ENCODE measurements at places on chromosomes 1 and 21.
A peak's percentile ranks its signal among the peaks of the same experiment; 100 is the strongest.

- no peak for DNase-seq
These were observed 77.8 kb upstream of the PRMT6 start for GRCh38 chr1:106978477-106979322.

DNA sequence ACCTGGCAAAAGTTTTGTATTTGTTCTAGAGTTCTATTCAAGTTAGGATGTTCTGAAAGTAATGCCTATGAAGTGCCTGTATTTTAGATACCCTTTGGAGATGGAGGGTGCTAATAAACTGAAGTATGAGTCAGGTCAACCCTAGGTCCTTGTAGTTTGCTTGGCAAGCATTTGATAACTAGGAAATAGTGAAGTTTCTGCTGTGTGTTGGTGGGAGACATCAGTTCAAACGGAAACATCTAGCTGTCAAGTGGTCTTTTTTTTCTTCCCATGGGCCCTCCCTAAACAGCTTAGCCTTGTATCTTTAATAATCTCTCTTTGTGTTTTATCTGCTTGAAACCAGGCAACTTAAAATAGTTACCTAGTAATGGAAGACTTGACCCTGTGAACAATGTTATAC, 4.5 kb downstream of the MRPS6 start:
- no peak for DNase-seq

GRCh38 chr21:43016728-43017127, 42.4 kb downstream of the PKNOX1 start:
- no peak for DNase-seq

DNA sequence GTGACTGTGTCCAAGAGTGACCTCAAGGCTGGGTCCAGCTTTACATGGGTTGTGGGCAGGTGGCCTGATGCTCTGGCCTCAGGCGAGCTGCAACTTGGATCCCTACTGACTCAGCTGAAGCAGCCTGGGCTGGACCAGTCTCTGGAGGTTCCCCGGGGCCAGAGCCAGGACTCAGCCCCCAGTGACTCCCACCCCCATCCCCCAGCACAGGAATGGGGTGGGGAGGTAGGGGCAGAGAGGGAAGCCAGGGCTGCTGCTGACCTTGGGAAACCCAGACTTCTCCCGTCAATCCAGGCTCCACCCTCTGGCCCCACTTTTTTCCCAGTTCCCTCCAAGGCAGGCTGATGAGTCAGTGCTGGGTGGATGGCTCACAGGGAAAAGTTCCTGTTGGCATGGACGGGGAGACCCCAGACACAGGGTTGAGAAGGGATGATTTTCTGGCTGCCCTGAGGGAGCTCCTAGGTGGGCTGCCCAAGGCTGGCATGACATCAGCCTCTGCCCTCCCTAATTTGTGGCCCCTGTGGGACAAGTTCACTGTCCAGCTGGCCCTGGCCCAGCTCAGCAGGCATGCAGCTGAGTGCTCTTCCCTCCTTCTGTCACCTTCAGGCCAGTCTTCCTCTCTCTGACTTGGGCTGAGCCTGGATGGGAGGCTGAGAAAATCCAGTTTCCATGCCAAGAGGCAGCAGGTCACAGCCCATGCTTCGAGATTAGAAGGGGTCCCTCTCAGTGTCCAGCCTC, 2.2 kb downstream of the ZC3H12A start:
- peak; percentile 82 for DNase-seq

GRCh38 chr1:54751426-54751825, 12.9 kb downstream of the PARS2 start:
- no peak for DNase-seq

DNA sequence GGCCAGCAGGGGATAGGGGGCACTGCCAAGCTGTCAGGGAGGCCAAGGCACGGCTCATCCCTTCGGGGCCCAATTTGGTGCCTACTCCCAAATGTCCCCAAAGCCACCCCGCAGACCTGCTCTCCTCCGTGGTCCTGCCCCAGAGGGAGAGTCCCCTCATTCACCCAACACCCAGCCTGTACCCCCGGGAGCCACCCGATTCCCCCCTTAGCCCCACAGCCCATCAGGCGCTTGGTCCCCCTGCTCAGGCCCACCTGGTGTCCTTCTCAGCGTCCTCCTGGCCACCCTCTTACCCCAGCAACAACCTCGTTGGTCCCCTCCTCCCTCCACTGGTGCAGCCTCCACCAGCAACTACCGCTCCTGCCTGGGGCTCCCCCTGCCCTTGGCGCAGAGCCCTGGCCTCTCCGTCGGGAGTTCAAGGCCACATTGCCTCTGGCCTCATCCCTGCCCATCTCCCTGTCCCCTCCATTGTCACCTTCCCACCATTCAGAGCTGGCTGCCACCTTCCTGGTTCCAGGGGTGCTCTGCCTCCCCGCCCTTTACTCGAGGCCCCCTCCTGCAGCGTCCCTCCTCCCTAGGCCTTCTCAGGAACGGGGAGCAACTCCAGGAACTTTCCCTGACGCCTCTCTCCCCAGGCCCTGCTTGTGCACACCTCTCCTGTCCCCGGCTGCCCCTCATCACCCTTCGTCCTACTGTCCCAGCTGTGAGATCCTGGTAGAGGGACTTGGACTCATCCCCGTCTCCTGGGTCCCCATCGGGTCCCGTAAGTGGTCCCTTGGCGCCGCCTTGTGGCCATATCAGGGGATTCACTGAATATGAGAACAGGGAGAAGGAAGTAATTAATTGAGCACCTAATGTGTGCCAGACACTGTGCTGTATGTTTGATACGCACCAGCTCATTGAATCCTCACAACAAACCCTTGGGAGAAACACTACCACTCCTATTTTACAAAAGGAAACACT, 73.9 kb downstream of the RAP1GAP start:
- peak; percentile 10 for DNase-seq

DNA sequence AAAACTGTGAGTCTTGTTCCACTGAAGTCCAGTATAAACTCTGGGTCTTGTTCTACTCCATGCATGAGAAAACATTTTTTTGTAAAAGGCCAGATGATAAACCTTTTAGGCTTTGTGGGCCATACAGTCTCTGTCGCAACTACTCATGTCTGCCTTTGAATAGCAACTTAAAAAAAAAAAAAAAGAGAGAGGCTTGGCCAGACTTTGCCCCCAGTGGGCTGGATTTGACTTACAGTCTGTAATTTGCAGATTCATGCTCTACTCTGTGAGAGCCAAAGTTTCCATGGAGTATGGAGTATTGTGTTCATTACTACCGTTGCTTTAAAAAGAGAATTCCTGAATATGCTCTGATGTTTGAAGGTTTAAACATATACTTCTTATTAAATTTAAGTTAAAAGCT, 654.9 kb upstream of the PKN2 start:
- no peak for DNase-seq

DNA sequence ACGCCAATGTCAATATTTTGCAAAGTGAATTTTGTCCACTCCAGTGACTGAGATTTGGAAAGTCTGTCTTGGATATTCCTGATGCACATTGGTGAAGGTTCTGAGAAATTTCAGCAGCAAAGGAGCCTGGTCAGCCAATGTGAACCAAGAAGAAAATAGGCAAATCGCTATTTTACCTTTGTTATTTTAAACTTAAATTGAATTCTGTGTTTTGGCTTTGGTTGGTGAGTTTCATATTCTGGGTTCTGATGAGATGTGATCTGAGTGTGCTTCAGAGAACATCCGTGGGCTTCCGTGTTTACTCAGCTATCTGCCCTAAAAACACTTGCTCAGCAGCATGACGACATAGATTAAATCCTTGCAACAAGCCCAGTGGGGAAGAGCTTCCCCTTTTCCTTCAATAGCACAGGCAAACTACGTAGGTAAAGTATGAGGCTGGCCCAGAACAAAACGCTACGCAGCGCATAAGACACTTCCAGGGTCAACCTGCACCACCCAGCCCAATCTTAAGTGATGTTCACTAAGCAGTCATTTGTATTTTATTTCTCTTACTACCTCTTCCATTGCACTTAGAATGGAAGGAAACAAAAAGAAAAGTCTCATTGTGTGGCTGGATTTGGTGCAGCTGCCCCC, 176.4 kb upstream of the KAZN start:
- DNase-seq, result no peak

DNA sequence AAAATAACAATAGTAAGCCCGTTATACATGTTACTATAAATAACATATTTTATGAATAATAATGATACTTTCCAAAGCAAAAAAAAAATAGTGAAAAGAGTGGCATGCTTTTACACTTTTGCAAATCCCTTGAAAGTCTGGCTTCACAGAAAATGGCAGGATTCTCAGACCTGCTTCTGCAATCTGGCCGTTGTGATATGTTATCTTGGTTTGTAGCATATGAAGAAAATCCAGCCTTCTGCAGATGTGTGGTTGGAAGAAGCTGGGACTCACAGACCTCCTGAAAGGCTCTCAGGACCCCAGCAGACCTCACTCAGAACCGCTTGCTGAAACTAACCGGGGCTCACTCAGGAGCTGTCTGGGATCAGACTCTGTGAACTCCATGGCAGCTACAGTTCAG, 256.0 kb upstream of the TMEM51 start:
- DNase-seq, result no peak

DNA sequence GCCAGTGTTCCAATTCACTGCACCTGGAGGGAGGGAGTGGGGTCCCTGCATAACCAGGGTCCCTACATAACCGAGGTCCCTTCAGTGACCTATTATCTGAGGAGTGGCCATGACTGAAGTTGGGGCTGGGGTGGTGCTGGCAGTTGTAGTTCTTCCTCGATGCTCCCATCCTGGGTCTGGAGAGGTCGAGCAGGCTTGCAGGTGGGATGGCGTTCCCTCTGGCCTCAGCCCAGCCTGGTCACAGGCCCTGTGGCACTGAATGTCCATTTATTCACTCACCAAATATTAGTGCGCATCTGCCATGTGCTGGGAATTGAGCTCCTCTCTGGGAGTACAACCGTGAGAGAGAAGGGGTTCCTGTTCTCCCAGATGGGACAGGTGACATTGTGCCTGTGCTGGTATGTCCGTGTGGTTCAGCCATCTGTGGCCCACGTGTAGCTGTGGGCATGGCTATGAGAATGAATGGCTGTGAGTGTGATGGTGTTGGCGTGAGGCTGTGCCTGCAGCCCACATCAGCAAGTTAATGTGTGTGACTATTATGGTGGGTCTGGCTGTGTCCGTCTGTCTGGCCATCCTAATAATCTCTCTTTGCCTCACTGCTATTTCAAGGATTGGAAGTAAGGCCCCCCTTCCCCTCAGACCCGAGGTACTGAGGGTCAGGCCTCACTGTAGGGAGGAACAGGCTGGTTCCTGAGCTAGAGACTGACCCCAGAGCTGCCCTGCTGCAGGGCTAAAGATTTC, 3.9 kb upstream of the SLC6A9 start:
- no peak for DNase-seq

- DNase-seq, result no peak
These were observed 8.0 kb downstream of the TFB2M start for GRCh38 chr1:246558041-246558440.

- no peak for DNase-seq
These were observed 9.8 kb downstream of the SYTL1 start for GRCh38 chr1:27351541-27352107.

- DNase-seq, result no peak
These were observed 5.9 kb upstream of the PRKAA2 start for GRCh38 chr1:56639211-56639610.

- no peak for DNase-seq
These were observed 28.3 kb downstream of the SCP2 start for GRCh38 chr1:52955129-52955970.

DNA sequence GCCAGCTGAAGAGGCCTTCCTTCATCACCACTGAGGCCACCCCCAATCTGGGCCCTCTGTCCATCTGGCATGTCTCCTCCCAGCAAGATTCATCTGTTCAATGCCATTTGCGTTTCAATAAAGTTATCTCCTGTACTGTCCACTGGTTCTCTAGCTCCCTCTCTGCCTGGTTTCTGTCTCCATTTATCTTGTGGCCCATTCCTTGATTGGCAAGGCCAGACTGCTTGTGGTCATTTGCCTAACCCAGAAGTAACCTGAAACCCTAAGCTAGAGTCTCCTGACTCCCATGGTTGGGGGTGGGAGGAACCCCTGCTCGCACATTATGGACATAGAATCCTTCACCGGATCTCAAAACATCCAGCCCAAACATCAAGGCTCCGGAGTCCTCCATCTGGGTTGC, 2.1 kb upstream of the IPO9 start:
- no peak for DNase-seq

DNA sequence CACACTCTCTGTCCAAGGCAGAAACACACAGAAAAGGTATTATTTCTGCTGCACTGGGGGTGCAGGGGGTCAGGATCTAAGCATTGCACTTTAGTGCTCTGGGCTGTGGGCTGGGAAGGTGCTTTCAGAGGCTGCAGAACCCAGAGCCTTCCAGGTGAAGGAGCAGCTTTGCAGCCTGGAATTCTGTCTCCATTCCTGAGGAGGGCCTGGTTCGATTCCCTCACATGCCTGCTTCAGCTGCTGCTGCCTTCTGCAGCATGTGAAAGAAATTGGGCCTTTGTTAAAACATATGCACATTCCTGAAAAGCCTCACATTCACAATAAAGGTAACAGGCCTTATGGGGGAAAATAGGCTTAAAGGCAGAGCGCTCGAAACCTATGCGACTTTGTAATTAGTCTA, 35.9 kb downstream of the VTCN1 start:
- DNase-seq, result no peak

DNA sequence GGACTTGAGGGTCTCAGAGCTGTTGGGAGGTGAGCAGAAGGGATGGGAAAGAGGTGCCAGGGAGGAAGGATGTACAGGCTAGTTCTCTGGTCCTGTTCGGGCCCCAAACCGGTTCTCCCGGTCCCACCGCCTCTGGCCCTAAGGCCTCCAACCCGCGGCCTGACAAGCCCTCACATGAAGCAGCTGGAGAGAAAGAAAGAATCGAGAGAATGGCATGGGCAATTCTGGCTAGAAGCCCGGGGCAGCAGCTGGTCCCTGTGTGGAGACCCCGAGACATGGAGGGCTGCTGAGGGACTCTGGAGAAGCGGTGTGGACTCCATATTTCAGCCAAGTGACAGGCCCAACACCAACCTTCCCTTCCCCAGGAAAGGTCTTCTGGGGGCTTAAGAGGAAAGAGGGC, 730 bp downstream of the CDC42SE1 start:
- no peak for DNase-seq

DNA sequence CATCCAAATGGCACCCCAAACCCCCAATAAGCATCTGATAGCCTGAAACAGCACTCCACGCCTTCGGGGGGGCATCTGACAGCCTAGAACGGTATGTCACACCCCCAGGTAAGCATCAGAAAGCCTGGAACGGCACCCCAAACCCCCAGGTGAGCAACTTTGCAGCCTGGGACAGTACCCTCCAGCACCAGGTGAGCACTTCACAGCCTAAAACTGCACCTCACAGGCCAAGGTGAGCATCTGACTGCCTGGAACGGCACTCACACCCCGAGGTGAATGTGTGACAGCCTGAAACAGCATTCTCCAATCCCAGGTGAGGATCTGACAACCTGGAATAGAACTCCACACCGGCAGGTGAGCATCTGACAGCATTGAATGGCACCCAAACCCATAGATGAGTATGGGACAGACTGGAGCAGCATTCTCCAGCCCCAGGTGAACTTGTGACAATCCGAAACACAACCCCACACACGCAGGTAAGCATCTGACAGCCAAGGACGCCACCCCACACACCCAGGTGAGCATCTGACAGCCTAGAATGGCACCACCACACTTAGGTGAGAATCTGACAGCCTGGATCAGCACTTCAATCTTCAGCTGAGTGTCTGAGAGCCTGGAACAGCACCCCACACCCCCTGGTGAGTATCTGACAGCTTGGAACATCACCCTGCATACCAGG, 18.3 kb upstream of the MMEL1 start:
- no peak for DNase-seq
